CD8-positive, alpha-beta T cell (primary cell): ENCODE measurements at places on chromosomes 7 and 10.

GRCh38 chr7:146115851-146116520 lies 615 bp upstream of the CNTNAP2 start:
- DNase-seq = no peak

- no peak for DNase-seq
Observed at GRCh38 chr10:130471486-130471885, 335.3 kb downstream of the GLRX3 start.

DNA sequence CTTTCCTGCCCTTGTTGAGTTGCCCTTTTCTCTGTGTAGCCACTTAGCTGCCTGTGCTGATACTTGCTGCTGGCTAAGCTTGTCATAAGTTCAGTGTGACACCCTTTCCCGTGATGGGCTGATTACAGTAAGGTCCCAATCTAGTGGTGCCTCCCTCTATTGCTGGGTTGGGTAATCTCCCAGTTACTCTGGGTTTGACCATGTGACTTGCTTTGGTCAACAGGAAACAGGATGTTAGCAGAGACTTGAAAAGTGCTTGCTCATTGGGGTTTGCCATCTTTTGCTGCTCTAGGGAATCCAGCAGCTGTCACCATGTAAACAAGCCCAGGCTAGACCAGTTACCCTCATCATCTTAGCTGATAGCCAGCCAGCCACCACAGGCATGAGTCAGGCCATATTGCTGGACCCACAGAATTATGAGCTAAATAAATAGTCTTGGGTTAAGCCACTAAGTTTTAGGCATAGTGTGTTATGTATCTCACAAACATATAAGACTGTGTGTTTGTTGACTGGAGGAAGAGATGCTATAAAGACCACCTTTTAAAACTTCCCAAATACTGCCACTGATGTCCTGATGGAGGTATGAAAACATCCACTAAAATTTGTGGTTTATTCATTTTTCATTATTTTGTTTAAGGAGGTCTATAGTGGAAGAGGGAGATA lies 4.0 kb upstream of the LEP start:
- peak; percentile 68 for DNase-seq

- no peak for DNase-seq
Observed at GRCh38 chr10:29616542-29616941, 18.2 kb downstream of the SVIL start.

- no peak for DNase-seq
Observed at GRCh38 chr7:47342296-47343060, 239.4 kb downstream of the TNS3 start.

DNA sequence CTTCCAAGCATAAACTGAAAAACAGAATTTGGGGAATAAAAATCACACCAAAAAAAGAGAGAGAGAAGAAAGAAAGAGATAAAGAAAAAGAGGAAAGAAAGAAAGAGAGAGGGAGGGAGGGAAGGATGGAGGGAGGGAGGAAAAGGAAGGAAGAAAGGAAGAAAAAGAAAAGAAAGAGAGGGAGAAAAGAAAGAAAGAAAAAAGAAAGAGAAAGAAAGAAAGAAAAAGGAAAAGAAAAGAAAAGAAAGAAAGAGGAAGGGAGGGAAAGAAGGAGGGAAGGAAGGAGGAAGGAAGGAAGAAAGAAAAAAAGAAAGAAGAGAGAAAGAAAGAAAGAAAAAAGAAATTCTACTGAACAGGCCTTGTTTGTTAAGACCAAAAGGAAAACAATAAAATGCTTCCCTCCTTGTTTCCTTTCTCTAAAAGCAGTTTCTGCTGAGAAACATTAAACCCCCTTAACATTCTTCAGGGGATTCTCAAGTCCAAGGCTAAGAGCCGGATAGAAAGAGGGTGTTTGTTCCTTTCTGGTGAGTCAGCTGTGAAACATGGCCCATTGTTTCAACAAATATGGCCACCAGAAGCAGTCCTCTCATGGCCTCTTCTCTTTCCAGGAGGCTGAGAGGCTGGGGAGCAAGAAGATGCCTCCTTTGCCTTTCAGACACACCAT lies 46.9 kb upstream of the GPAM start:
- DNase-seq = no peak

DNA sequence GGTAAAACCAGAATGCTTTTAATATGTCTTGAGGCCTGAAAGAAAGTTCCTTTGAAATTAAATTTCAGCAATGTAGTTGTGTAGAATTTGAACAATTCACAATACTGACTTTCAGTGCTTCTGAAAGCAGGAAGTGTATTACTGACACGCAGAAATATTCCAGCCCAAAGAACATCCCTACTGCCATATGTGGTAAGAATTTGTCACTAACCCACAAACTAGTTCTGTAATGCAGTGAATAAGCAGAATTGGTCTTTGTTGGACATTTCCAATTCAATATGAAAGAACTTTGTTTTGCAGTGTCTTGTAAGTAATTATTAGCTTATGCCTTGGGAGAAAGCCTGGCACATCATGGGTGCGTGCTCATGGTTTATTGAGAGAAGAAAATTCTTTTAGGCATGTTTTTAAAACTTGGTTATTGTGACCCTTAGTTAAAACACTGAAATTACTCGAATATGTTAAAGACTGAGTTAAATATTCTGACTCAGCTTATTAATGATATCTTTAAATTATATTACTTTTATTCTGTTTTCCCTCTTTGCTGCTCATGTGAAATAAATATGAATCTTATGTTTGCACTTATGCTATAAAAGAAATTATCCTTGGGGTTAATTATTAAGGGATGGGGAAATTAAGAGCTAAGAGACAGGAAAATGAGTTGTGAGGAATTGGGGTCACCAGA lies 33.4 kb downstream of the PTPN12 start:
- DNase-seq = no peak

GRCh38 chr7:131455546-131455945 lies 100.9 kb downstream of the PODXL start:
- DNase-seq = no peak

GRCh38 chr10:88069338-88069737 lies 205.9 kb downstream of the PTEN start:
- DNase-seq = no peak

DNA sequence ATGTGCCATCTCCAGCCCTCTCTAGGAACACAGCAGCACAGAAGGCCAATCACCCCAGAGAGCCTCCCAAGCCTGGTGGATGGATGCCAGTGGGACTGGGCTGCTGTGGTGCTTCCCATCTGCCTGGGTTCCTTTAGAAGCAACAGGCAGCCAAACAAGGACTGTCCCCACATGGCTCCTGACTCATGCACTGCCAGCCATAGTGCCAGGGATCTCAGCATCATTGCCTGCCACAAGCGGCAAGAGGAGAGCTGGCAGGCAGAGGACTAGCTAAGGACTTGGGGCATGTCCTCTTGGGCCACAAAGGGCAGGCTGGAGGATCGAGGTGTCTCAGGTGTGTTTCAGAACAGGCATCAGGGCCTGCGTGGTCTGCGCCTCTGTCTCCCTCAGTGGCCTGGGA lies 23.4 kb upstream of the FIGNL1 start:
- DNase-seq = no peak

- no peak for DNase-seq
Observed at GRCh38 chr7:152571068-152571467, 104.9 kb downstream of the XRCC2 start.

- no peak for DNase-seq
Observed at GRCh38 chr10:6171881-6172695, 30.6 kb upstream of the PFKFB3 start.

- no peak for DNase-seq
Observed at GRCh38 chr7:94323844-94324243, 70.9 kb upstream of the COL1A2 start.

DNA sequence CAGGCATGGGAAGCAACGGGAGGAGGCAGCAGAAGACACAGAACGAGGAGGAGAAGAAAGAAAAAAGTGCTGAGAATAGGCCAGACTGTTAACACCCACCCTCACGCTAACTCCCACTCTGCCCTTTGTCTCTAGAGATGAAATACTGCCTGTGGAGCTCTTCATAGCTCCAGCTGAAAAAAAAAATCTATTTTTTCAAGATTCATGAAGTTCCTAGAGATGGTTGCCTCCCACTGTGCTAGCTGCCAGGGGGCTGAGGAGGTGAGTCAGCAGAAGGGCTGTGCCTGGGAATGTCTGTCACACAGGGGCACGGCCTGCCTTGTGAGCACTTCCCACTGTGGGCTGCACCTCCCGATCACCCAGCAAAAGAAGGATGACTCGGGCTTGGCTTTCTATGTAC lies 144.5 kb downstream of the RNF216 start:
- DNase-seq = no peak

DNA sequence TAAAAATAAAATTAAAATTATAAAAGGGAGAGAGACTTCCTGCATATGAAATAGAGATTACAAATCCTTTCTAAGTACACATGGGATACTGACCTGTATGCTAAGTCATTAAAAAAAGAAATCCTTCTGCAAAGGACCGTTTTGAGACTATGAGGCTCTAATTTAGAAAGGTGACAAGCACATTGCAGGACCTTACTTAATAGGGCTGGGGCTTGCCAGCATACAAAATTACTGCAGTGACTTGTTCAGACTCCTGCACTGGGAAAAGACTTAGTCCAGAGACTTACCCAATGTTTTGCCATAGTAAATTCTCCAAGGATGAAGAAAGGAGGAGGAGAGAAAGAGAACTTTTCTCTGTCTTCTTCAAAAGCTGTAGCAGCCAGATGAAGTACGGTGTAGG lies 193.6 kb downstream of the KCNMA1 start:
- no peak for DNase-seq

DNA sequence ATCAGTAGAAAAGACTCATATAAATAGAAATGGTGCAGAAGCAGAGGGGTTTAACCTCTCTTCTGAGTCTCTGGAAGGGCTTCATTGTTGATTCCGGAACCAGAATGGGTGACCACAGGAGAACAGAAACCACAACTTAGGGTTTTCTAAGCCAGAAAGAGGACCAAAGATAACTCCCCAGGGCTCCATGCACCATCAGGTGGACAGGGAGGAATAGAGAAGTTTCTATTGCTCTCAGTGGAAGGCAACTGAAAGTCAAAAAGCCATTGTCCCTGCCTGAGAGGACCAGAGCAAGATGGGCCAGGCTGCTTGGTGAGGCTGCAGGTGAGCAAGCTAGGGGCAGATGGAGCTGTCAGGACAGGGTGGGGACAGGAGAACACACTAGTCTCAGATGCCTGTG lies 14.6 kb upstream of the NPS start:
- DNase-seq = no peak

GRCh38 chr7:33534833-33535232 lies 370.5 kb upstream of the BMPER start:
- no peak for DNase-seq

GRCh38 chr7:5476001-5476400 lies 52.4 kb upstream of the TNRC18 start:
- DNase-seq = no peak

GRCh38 chr10:1434202-1434601 lies 303.1 kb downstream of the ADARB2 start:
- DNase-seq = no peak

- no peak for DNase-seq
Observed at GRCh38 chr7:140211698-140212097, 34.9 kb upstream of the KDM7A start.

GRCh38 chr10:3750854-3751253 lies 34.2 kb downstream of the KLF6 start:
- no peak for DNase-seq

- no peak for DNase-seq
Observed at GRCh38 chr10:126060261-126060931, 164.0 kb downstream of the FANK1 start.

DNA sequence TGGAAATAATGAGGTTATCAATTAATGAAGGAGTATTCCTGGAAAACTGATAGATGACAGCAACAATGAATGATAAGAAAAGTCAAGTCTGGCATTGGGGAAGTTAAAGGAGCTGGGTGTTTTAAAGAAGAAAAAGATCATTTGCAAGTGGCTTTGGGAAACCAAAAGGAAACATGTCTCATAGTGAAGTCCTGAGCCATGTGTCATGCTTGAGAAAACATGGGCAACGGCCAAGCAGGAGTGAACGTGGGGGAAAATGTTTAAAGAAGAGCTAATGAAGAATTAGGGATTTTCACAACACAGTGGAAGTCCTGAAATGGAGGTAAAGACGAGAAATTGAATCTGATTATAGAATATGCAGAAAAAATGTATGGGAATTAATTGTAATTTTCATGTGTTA lies 1383.2 kb upstream of the CELF2 start:
- no peak for DNase-seq

- DNase-seq = peak; percentile 71
Observed at GRCh38 chr7:44073664-44074348, 8.4 kb upstream of the PGAM2 start.

- no peak for DNase-seq
Observed at GRCh38 chr7:148962440-148962822, 65.9 kb downstream of the PDIA4 start.

GRCh38 chr7:130994378-130995115 lies 260.5 kb upstream of the KLF14 start:
- no peak for DNase-seq
